NCI-H226 (cell line): ENCODE measurements at places on chromosomes 16 and 17.

GRCh38 chr17:37488607-37489196 is 989 bp upstream of the DUSP14 start:
- peak; percentile 95 for DNase-seq

DNA sequence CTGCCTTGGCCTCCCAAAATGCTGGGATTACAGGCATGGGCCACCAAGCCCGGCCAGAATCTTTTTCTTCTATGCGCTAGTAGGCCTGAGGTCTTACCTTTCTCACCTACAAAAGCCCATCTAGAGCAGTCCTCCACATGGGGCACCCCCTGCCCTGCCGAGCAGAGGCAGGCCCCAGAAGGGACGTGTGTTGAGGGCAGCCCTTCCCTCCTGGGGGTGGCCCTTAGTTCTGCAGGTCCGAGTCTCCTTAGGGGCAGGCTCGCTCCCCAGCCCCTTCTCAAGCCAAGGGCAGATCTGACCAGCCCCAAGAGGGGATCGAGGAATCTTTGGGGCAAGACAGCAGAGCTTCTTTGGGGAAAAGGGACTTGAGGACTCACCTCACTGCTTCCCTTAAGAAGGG is 17.9 kb upstream of the ALDH3A1 start:
- no peak for DNase-seq

- peak; percentile 92 for DNase-seq
Observed at GRCh38 chr16:82653550-82654511, 27.1 kb downstream of the CDH13 start.

GRCh38 chr17:27554152-27554551 is 76.8 kb upstream of the LGALS9 start:
- no peak for DNase-seq

GRCh38 chr17:78599419-78599818 is 22.2 kb upstream of the DNAH17 start:
- no peak for DNase-seq
